ENCODE measurements at places on chromosomes 16 and 17. TPM values are rescaled to one million over a fixed set of nuclear protein-coding genes. Genes with fewer than 3 reads are reported as not detected.

- peak within 1 kb of the TSS; percentile 88 for H3K4me3 ChIP-seq
- H3K36me3 ChIP-seq = no peaks in the 10 kb centered on the region
Measured at GRCh38 chr16:23149267-23149992, at the start of gene USP31. Gene USP31 (minus strand): TSS chr16:23149452. CDS start chr16:23149270, 182 bp downstream.

Gene FOXN1
- not detected for total RNA-seq

Gene CRHR1
- total RNA-seq = not detected

Gene C16orf92
- total RNA-seq = not detected

DNA sequence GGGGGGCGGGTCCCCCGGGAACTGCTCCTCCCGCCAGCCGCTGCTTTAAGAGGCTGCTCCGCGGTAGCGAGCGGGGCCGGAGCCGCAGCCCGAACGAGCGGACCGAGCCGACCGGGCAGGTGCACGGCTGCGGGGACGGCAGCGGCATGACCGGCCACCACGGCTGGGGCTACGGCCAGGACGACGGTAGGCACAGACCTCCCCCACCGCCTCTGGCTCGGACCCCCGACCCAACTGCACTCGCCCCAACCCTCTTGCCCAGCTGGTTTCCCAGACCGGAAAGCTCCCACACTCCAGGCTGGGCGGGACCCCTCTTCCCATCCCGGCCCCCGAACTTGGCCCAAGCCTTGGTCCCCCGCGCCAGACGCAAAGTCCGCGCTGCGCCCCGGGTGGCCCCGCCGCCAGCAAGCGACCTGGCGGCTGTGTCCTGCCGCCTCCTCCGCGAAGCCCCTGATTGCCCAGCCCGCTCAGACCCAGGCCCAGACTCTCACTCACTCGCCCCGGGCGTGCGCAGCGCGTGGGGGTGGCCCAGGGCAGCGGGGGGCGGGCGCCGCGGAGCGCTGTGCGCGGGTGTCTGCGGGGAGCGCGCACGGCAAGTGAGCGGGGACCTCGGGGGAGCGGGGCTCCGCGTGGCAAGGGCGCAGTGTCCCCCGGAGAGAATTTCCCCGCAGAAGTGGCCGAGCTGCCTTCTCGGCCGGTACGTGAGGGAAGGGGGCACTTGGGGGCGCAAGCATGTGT, at the start of gene CA7:
CA7 (plus strand) TSS at position 73 of the 738 bp plus-strand sequence; CDS start at position 147, 74 bp downstream.
- H3K4me3 ChIP-seq = peak within 1 kb of the TSS; percentile 40
- H3K36me3 ChIP-seq = no peaks in the 10 kb centered on the region
- H3K27ac ChIP-seq = no peak within 1 kb of the TSS
- no peak for DNase-seq
- H3K27me3 ChIP-seq = peaks cover 5% of the 10 kb centered on the region

DNA sequence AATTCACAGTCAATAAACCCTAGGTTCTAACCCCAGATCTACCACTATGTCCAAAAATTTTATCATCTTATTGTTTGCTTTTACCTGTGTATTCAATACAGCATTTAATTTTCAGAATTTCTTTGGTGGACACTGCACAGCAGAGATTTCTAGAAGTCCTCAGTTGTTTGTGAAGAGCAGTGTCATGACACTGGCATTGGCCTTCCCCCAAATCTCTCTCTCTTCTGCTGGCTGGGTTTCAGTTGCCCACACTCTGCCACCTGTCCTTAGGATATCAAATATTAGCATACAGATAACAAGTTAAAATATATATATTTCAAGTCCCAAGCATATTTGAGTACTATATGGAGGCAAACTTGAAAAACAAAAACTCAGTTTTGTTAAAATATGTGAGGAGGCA, 2.0 kb upstream of the THUMPD1 start:
- H3K4me1 ChIP-seq = peaks cover 28% of the 10 kb centered on the region
- DNase-seq = no peak
- no peaks in the 10 kb centered on the region for H3K27me3 ChIP-seq
- no peak overlapping the region for H3K27ac ChIP-seq
- peaks cover 4% of the 10 kb centered on the region for H3K36me3 ChIP-seq

DNA sequence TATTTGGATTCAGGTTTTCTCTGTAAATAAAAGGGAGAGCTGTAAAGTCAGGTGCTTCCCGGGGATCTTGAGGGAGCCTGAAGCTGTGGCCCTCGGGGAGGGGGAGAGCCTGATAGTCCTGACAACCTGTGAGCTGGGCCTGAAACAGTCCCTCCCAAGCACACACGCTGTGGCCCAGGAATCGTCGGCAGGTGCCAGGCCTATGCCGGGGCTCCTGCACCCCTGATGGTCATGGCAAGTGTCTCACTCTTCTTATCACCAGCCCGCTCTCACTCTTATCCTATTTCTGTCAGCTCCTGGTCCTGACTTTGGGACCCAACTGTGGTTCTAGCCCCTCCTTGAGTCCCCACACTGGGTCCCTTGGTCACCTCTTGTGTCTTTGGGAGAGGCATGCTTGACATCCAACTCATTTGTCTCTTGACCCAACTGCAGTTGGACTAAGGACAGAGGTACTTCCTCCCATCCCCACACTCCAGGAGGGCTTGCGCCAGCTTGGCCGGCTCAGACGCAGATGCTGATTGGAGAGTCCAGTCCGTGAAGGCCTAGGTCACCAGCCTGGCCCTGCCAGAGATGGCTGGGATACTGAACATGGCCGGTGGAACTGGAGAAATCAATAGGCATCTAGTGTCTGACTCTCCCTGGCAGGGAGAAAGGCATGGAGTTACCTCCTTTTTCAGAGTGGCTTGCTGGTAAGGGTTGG, 170.5 kb upstream of the WSCD1 start:
- H3K4me3 ChIP-seq = no peak overlapping the region
- no peaks in the 10 kb centered on the region for H3K36me3 ChIP-seq
- DNase-seq = no peak
- peaks cover 3% of the 10 kb centered on the region for H3K27me3 ChIP-seq

- H3K4me3 ChIP-seq = no peak overlapping the region
- peak overlapping the region; percentile 42 for H3K27ac ChIP-seq
- peaks cover 13% of the 10 kb centered on the region for H3K4me1 ChIP-seq
- no peaks in the 10 kb centered on the region for H3K27me3 ChIP-seq
- DNase-seq = no peak
- peaks cover 31% of the 10 kb centered on the region for H3K36me3 ChIP-seq
Measured at GRCh38 chr17:42845918-42846593, 1.7 kb downstream of the AOC2 start.

Gene TBX21
- not detected for total RNA-seq

- H3K27ac ChIP-seq = peak within 1 kb of the TSS; percentile 72
- H3K4me1 ChIP-seq = peaks cover 14% of the 10 kb centered on the region
- peak within 1 kb of the TSS; percentile 71 for H3K4me3 ChIP-seq
- no peaks in the 10 kb centered on the region for H3K27me3 ChIP-seq
- DNase-seq = peak; percentile 73
Measured at GRCh38 chr17:12789481-12790248, at the start of gene ARHGAP44. Gene ARHGAP44 (plus strand): TSS chr17:12789498. CDS start chr17:12789839, 341 bp downstream.

GRCh38 chr16:75495076-75495674, at the start of gene CHST6:
Gene CHST6 (minus strand): TSS chr16:75495441. CDS start chr16:75479828, 15,613 bp downstream.
- no peak within 1 kb of the TSS for H3K27ac ChIP-seq
- H3K4me3 ChIP-seq = peak within 1 kb of the TSS; percentile 22
- peaks cover 17% of the 10 kb centered on the region for H3K4me1 ChIP-seq
- H3K27me3 ChIP-seq = no peaks in the 10 kb centered on the region

- no peak for DNase-seq
- H3K27ac ChIP-seq = no peak overlapping the region
- H3K36me3 ChIP-seq = no peaks in the 10 kb centered on the region
- peaks cover 13% of the 10 kb centered on the region for H3K4me1 ChIP-seq
Measured at GRCh38 chr16:84630009-84630408, 12.1 kb upstream of the COTL1 start.

DNA sequence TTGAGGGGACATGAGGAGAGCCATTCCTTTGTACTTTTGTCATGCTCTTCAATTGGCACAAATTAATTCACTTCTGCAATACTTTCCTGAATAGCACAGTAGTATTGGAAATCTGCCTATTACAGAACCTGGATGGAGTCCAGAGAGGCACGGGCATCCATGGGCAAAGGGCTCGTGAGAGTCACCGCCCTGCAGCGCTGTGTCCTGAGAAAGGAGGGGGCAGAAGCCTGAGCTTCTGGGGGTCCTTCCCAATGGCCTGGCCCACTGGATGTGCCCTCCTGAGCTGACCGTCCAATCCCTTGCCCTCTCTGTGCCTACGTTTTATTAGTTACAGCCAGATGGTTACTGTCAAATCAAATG, 3.5 kb downstream of the G6PC1 start:
- H3K4me1 ChIP-seq = peaks cover 7% of the 10 kb centered on the region
- no peak overlapping the region for H3K27ac ChIP-seq
- H3K27me3 ChIP-seq = no peaks in the 10 kb centered on the region
- no peak overlapping the region for H3K4me3 ChIP-seq

GRCh38 chr16:85592700-85593493, 20.2 kb upstream of the GSE1 start:
- no peak overlapping the region for H3K27ac ChIP-seq
- H3K4me1 ChIP-seq = peaks cover 28% of the 10 kb centered on the region
- H3K27me3 ChIP-seq = no peaks in the 10 kb centered on the region
- H3K4me3 ChIP-seq = no peak overlapping the region
- H3K36me3 ChIP-seq = peaks cover 5% of the 10 kb centered on the region

DNA sequence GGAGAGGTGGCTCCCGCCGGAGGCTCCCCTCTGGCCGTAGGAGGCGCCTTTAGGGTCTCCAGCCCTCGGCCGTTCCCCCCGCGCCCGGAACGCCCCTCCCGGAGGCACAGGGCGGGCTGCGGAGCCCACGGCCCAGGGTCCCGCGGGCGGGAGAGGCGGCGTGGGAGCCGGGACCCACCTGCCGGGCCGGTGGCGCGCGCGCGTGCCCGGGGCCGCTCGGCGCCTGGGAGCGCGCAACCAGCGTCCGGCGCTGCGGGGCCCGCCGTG, at the start of gene MIF4GD:
MIF4GD (minus strand) TSS at position 266 of the 267 bp plus-strand sequence. CDS start 1,036 bp downstream, outside the sequence.
- peaks cover 28% of the 10 kb centered on the region for H3K36me3 ChIP-seq
- DNase-seq = no peak
- peaks cover 17% of the 10 kb centered on the region for H3K4me1 ChIP-seq
- H3K27ac ChIP-seq = peak within 1 kb of the TSS; percentile 97
- no peaks in the 10 kb centered on the region for H3K27me3 ChIP-seq
- H3K4me3 ChIP-seq = peak within 1 kb of the TSS; percentile 92

DNA sequence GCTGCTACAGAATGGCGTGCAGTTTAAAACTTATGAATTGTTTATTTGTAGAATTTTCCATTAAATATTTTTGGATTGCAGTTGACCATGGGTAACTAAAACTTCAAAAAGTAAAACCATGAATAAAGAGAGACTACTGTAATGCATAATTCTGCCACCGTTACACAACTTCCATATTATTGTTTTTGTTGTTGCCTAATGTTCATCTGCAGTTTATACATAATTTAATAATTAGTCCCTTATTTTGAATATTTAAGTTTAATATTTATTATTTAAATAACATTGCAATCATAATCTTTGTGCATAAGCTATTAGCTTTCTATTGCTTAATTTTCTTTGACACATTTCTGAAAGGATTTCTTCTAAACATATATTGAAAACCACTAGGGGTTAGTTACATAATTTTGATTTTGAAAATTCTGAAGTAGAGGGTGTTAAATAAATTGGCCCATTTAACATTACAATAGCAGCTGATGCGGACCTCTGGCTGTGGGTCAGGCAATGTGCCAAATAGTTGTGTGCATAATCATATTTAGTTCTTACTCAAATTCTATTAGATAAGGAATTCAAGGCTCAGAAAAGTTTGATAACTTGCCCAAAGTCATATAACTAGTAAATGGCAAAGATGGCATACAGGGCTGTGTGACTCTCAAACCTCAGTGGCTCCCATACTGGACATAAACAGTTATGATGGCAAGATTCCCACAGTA, 31.1 kb downstream of the PPM1E start:
- H3K4me3 ChIP-seq = no peak overlapping the region
- no peaks in the 10 kb centered on the region for H3K36me3 ChIP-seq
- H3K27ac ChIP-seq = no peak overlapping the region
- peak; percentile 41 for DNase-seq

Gene CSNK2A2
- 52.3 TPM for total RNA-seq

DNA sequence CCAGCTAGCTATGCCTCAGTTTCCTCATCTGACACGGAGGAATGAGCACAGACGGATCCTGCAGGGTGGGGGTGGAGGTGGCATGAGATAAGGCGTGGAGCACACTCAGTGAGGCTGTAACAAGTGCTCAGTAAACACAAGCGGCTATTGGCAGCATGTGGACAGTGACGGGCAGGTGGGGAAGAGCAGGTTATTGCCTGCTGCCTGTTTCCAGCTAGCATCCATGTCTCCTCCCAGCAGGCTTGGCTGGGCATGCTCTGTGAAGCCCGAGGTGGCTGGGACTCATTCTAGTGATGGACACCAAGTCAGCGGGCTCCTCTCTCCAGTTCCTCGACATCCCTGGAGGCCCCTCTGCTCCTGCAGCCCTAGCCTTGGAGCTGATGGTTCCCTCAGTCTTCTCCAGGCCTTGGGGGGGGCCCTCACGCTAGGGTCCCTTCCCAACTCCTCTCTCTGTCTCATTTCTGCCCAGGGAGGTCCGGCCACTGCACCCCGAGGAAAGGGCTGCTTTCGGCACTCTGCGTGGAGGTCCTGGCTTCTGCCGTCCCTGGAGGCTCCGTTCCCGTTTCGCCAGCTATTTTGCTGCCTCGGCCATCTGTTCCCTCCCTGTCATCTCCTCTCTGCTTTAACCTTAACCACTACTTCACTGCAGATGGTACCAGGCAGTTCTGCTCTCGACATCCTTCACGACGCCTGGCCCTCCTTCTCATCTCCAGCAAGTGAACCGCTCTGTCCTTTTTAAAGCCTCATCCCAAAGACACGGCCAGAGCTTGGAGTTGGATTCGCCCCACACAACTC, 6.2 kb downstream of the RTN4RL1 start:
- peaks cover 13% of the 10 kb centered on the region for H3K4me1 ChIP-seq
- no peak overlapping the region for H3K27ac ChIP-seq
- H3K27me3 ChIP-seq = peaks cover 66% of the 10 kb centered on the region
- H3K4me3 ChIP-seq = no peak overlapping the region
- no peaks in the 10 kb centered on the region for H3K36me3 ChIP-seq
- DNase-seq = no peak

Gene CMTM3
- not detected for total RNA-seq

Gene FBF1
- 19.8 TPM for total RNA-seq
